ENCODE measurements at places on chromosomes 2 and 18.
A peak's percentile ranks its signal among the peaks of the same experiment; 100 is the strongest.

- no peak for DNase-seq
These were observed 263.6 kb downstream of the SS18 start for GRCh38 chr18:25826823-25827222.

DNA sequence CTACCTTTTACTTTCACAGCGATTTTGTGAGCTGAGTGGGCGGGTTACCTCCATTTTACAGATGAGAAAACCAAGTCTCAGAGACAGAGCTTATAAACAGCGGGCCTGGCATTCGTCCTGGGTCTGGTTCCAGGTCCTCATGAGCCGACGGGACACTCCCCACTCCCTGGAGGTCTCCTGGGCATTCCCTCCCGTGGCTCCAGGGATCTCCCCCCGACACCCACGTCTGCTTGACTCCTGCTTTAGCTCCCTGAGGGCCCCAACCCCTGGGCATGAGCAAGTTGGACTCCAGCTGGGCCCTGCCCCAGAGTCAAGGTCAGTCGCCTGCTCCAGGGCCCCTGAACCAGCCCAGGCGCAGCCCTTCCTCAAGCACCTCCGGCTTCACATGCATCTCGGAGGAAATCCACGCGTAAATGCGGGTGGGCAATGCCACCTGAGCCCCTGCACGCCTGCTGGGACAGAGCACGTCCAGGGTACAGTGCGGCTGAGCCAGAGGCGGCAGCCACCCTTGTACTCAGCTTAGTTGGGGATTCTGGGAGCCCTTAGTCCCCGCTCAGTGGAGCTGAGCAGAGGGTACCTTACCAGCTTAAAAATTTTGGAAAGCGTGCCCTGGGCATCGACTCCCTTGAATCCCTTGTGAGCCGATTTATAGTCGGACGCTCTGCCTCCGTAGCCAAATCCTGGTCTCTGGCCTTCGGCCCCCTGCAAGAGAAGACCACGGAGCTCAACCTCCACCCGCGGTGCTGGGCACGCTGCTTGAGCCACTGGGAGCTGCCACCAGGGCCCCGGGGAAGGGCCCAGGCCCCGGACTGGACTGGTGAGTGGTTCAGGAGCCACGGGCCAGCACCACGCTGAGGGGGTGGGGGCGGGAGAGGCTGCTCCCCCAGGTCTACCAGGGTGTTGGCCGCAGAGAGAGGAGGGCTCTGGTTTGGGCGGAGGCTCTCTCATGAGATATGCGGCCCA, 148.1 kb downstream of the MBP start:
- DNase-seq: no peak

DNA sequence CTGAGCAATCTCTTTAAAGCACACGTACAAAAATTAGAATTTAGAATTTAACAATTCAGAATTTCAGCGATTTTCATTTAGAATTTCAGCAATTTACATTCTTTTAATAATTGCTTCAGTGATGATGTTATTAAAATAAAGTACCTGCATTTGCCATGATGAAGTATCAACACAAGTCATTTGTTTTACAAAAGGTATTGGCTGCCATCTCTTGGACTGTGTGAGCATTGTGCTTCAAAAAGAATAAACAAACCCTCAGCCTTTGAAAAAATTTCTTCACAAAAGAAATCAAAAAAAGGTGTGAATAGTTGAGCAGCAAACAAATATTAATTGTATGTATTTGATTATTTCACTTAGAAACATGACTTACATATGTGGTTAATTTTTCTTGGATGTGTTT, 27.1 kb upstream of the ZC3H15 start:
- no peak for DNase-seq

DNA sequence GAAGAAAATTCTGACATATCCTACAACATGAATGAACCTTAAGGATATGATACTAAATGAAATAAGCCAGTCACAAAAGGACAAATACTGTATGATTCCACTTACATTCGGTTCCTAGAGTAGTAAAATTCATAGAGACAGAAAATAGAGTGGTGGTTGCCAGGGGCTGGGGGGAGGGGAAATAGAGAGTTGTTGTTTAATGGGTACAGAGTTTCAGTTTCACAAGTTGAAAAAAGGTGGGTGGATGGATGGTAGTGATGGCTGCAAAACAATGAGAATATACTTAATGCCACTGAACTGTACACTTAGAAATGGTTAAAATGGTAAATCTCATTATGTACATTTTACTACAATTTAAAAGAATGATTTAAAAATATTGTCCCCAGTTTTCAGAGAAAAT, 53.3 kb upstream of the NFU1 start:
- DNase-seq: no peak

- DNase-seq: peak; percentile 43
These were observed 7.8 kb upstream of the GIGYF2 start for GRCh38 chr2:232689152-232689910.

DNA sequence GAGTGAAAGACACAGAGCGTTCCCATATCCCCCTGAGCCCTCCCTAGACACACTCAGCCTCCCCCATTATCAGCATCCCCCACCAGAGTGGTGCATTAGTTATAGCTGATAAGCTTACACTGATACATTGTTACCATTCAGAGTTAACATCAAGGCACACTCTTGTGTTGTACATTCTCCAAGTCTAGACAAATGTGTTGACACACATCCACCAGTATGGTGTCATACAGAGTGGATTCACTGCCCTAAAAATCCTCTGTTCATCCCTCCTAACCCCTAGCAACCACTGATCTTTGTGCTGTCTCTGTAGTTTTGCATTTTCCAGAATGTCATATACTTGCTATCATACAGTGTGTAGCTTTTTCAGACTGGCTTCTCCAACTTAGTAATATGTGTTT, 78.0 kb upstream of the RPL31 start:
- DNase-seq: no peak

GRCh38 chr2:85188852-85189251, 55.7 kb downstream of the TCF7L1 start:
- no peak for DNase-seq

All from smooth muscle cell of the brain vasculature (primary cell).